Naive thymus-derived CD8-positive, alpha-beta T cell (primary cell): ENCODE measurements at places on chromosomes 1 and 21. TPM values are rescaled to one million over a fixed set of nuclear protein-coding genes. Genes with fewer than 3 reads are reported as not detected.

GRCh38 chr1:187928696-187929095 is 1099.9 kb downstream of the PLA2G4A start:
- DNase-seq, result no peak

DNA sequence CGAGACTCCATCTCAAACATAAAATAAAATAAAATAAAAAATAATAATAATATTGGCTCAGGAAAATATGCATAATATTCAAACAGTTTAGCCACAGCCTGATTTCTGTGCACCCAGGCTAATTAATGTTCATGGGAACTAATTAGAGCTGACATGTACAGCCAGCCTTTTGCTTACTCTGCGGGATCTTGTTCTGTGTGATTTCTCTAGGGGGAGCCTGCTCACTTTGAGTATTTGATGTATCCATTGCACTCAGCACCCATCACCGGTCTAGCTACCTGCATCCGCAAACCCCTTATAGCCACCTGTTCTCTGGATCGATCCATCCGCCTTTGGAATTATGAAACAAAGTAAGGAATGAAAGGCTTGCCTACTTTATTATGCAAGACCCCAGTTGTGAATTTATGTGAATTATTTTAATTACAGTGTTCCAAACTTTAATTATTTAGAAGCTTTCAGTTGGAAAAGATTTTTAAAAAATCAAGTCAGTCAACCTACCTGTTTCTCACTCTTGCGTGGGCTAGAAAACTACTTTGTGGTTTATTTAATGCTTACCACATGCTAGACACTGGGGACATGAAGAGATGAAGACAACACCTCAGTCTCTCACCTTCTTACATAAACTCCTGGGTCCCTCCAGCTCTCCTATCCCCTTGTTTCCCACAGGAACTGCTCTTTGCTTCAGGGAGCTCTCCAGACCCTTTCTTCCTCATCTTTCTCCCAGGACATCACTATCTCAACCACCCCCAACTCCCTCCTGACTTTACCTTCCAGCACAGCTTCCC is 25.4 kb downstream of the CFAP57 start:
- DNase-seq, result no peak

GRCh38 chr1:25503551-25504426 is 39.6 kb upstream of the LDLRAP1 start:
- peak; percentile 64 for DNase-seq

DNA sequence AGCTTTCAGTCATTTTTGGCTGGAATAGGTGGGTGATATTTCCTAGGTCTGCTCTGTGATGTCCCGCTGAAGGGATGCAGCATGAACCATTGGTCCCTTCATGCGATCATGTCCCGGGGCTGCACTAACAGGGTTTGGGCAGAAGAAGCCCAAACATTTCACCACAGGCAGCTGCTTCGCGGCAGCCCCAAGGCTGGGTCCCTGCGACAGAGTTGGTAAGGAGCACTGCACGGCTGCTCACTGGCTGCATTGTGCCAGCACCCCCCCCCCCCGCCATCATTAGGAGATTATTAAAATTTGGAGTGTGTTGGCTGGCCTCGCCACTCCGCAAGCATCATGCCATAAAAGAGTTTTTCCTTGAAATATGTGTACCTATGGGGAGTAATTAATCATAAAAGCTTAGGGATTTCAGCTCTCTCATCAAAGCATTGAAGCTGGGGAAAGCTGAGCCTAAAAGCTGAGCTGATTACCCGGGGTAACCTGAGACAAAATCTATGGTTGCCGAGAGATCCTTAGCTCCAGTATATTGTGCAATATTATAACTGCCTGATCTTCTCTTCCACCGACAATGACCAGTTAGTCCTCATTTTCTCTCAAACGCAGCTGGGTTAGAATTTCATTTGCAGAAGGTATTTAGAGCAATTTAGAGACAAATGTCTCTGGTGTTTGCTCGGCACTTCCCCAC is 62.5 kb downstream of the PEX14 start:
- no peak for DNase-seq

DNA sequence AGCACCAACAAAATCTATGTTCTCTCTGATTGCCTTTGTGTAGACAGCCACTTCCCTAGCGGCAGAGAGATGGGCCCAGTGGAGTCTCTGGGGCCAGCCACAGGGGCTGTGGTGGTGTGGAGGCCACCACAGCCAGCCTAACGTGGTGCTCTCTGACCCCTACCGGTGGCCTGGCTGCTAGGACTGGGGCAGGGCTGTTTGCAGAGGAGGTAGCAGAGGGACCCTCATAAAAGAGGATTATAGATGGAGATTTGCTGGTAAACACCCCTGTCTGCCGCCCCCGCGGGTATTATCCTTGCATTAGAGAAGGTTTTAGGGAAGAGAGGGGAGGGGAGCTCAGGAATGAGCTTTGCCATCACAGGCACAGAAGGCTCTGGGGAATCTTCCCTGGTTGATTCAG is 310.3 kb upstream of the VAMP3 start:
- no peak for DNase-seq

DNA sequence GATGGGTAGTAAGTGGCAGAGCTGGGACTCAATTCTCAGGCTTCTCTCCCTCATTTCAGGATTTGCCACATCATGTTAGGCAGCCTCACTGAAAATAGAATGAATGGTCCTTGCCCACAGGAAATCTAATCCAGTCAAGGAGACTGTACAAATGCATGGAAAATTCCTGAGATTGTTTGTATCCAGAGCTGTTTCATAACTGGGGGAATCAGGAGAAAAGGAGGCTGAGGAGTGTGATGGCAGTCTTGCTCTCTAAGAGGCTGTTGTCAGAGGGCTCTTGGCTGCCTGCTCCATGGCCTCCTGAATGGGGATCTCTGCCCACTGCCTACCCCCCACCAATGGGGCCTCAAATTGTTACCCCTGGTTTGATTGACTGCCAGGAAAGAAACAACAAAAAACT is 141.9 kb upstream of the TNR start:
- DNase-seq, result no peak

- DNase-seq, result no peak
These were observed 539.7 kb downstream of the USP25 start for GRCh38 chr21:16269476-16269875.

- no peak for DNase-seq
These were observed 7.3 kb downstream of the SYTL1 start for GRCh38 chr1:27348861-27349783.

DNA sequence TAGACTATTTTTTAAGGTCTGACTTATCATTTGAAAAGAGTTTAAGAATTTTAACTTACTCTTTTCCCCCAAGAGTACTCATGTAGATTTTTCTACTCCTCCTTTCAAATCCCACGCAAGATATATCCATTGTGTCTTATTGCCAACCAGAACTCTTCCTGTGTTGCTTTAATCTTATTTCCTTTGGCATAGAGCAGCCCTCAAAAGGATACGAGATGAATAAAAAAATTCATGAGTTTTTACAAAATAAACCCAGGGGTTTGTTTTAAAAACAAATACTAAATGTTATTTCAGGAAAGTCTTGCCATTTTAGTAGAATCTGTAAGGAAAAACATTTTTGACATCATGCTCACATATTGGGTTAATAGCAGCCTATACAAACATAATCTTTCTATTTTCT is 543.2 kb upstream of the CXADR start:
- no peak for DNase-seq

DNA sequence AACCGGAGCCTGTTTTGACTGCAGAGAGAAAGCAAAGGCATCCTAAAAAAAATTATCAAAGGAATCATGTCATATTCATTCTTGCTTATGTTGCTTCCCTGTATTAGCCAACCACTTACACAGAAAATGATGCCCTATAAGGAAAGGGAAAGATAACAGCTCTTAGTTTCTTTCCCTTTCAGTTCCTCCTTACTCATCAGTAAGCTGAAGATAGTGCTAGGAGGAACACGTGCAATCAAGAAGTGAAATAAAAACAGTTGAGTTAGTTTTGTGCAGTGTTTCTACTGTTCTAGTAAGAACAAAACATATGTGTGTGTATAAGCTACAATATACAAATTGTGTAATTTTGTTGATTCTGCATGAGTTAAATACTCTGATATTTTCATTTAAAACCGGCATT is 45.3 kb upstream of the MTF2 start:
- no peak for DNase-seq

DNA sequence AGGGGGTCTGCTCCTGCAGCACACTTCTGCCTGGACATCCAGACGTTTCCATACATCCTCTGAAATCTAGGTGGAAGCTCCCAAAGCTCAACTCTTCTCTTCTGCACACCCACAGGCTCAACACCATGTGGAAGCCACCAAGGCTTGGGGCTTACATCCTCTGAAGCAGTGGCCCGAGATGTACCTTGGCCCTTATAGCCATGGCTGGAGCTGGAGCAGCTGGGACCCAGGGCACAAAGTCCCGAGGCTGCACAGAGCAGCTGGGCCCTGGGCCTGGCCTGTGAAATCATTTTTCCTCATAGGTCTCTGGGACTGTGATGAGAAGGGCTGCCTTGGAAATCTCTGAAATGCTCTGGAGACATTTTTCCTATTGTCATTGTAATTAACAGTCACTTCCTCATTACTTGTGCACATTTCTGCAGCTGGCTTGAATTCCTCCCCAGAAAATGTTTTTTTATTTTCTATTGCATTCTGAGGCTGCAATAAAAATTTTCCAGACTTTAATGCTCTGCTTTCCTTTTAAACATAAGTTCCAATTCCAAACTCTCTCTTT is 645.6 kb downstream of the RWDD3 start:
- no peak for DNase-seq

GRCh38 chr1:98331718-98332311 is 329.7 kb upstream of the SNX7 start:
- DNase-seq, result no peak

GRCh38 chr1:20555025-20555757 is 2.8 kb downstream of the FAM43B start:
- no peak for DNase-seq

- no peak for DNase-seq
These were observed 327.0 kb upstream of the NR5A2 start for GRCh38 chr1:199700551-199700950.

Gene C1orf141
- total RNA-seq, result not detected

Gene RSRP1
- 401 TPM for total RNA-seq

Gene OR2L2
- 0.30 TPM for total RNA-seq

Gene CDC73
- total RNA-seq, result 63.5 TPM

Gene C2CD4D
- not detected for total RNA-seq

Gene NMNAT2
- not detected for total RNA-seq
